ENCODE measurements at places on chromosomes 7 and 10.

- peak; percentile 47 for DNase-seq
Measured at GRCh38 chr10:110643653-110644597, at the start of gene RBM20. RBM20 (plus strand) TSS chr10:110644336; CDS start chr10:110644455, 119 bp downstream.

DNA sequence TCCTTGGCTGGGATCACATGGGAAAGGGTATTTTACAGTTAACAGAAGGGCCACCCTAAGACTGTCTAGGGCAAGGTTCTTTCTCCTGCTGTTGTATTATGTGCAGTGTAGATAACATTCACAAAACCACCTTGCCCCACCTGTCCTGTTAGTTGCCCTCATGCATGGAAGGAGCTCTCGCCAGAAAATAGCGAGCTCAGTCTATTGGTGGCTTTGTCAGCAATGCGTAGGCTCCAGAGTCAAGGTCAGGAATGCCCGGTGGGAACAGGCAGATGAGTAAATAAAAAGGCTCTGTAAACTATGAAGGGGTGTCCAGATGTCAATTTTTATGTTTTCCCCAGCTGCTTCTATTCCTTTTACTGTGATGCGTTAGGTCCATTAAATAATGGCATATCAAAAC is 107.1 kb upstream of the WDR11 start:
- DNase-seq, result no peak

DNA sequence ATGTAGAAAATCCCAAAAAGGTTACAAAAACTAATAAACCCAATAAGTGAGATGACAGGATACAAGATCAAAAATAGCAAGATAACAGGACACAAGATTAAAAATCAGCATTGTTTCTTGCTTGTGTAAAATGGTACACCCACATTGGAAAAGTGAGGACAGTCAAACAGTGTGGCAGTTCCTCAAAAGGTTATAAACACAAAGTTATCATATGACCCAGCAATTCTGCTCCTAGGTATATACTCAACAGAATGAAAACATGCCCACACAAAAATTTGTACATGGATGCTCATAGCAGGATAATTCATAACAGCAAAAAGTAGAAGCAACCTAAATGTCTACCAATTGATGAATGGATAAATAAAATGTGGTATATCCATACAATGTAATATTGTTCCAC is 105.8 kb downstream of the ARMH3 start:
- no peak for DNase-seq

- DNase-seq, result no peak
Measured at GRCh38 chr10:89120931-89121763, 86.0 kb downstream of the CH25H start.

- DNase-seq, result no peak
Measured at GRCh38 chr7:90749774-90750173, 153.7 kb downstream of the CDK14 start.

DNA sequence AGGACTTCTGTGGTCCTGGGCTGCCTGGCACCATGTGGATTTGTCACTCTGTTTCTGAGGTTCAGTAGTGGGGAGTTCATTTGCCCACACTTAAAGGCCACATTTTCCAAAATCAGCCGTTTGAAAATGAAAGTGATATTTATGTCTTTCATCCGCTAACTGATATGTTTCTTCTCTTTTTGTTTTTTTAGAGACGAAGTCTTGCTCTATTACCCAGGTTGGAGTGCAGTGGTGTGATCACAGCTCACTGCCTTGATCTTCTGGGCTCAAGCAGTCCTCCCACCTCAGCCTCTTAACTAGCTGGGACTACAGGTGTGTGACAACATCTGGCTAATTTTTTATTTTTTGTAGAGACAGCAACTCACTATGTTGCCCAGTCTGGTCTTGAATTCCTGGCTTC is 58.6 kb downstream of the EBLN1 start:
- DNase-seq, result no peak

GRCh38 chr10:50605269-50605950 is 18.3 kb downstream of the SGMS1 start:
- peak; percentile 58 for DNase-seq

DNA sequence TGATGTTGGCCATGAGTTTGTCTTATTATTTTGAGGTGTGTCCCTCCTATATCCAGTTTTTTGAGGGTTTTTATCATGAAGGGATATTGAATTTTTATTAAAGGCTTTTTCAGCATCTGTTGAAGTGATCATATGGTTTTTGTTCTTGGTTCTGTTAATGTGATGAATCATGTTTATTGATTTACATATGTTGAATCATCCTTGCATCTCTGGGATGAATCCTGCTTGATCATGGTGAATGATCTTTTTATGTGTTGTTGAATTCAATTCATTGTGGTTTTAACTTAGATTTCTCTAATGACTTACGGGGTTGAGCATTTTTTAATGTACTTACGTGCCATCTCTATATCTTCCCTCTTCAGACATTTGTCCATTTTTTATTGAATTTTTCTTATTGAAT is 22.9 kb downstream of the DLD start:
- no peak for DNase-seq

- no peak for DNase-seq
Measured at GRCh38 chr10:49414496-49414895, 18.6 kb upstream of the DRGX start.

DNA sequence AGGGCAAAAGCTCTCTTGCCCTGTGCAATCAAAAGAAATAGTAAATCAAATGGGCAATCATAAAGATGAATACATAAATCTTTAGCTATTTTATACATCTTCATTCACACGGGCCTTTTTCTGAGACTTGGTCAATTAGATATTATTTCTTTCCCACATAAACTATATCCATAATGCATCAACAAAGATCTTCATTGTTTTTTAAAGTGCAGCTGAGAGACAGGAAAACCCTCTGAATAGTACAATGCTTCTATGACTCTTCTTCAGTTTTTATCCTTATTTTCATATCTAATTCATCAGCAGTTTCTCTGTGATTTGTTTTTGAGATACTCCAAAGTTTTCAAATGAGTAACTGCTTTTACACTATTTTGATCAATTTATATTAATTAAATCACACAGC is 25.5 kb downstream of the LARP4B start:
- no peak for DNase-seq

DNA sequence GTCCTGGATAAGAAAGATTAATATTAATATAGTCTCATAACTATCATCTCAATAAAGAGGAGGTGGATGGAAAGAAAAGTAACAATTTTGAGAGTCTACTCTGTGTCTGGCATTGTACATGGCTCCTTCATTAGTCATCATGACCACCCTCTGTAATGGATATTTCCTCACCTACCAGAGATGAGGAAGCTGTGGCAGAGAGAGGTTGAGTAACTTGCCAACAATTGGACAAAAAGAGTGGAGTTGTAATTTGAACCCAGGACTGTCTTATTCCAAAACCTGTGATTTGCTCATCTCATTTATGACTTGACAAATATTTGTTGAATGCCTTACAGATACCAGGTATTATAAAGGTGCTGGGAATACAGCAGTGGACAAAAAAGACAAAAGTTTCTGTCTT is 2.1 kb upstream of the IDE start:
- no peak for DNase-seq

GRCh38 chr10:74991435-74991834 is 120.0 kb upstream of the SAMD8 start:
- DNase-seq, result peak; percentile 21

DNA sequence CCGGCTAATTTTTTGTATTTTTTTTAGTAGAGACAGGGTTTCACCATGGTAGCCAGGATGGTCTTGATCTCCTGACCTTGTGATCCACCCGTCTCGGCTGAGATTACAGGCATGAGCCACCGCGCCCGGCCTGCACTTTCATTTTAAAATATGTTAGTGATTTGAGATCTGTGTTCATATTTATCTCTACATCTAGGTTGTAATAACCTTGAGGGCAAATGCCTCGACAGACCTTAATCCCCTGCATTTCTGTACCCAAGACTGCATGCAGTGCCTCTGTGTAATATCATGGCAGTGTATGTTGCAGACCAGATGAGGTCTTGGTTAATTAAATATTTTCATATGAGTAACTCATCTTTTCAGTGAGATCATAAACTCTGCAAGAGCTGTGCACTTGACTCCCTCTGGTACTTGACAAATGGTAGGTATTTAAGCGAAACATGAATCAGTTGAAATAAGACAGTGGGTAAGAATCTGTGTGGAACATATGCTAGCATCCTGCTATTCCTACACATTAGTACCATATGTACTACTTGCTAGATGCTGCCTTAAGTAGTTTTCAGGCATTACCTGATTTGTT is 673.9 kb upstream of the ANKRD30A start:
- DNase-seq, result no peak

GRCh38 chr10:129713659-129714265 is 246.7 kb downstream of the MGMT start:
- no peak for DNase-seq

- no peak for DNase-seq
Measured at GRCh38 chr10:132497861-132498561, 39.6 kb upstream of the INPP5A start.

- DNase-seq, result no peak
Measured at GRCh38 chr7:140902303-140902953, 22.3 kb downstream of the BRAF start.

Measured in AG08396 (cell line).